Fibroblast of mammary gland (primary cell): ENCODE measurements at places on chromosomes 1 and 21.

GRCh38 chr1:231628207-231628876 is 1.8 kb downstream of the DISC1 start:
- DNase-seq = peak; percentile 12

GRCh38 chr1:19068639-19069276 is 112.3 kb upstream of the IFFO2 start:
- DNase-seq = no peak

- no peak for DNase-seq
Measured at GRCh38 chr1:121519042-121519755, 334.4 kb downstream of the SRGAP2C start.

DNA sequence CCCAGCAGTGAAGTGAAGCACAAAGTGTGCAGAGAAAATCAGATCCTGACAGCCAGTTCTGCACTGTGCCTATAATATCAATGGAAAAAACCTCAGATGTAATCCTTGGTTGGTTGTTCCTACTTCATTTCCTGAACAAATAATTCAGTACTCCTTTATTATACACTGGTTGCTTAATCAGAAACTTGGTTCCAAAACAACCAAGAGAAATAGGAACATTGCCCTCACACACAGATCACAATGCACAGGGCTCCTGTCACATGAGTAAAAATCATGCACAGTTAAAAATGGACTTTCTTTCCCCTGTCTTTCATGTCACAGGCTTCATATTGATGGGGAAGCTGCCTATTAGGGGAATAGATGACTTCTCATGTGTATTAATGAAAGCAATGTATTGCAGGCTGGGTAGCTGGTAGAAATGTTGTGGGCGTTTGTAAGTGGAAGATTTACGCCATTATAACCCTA is 9.7 kb downstream of the DNASE2B start:
- no peak for DNase-seq

- no peak for DNase-seq
Measured at GRCh38 chr1:212606395-212607205, 2.0 kb upstream of the ATF3 start.

- no peak for DNase-seq
Measured at GRCh38 chr1:67869233-67869632, 36.0 kb upstream of the GNG12 start.

DNA sequence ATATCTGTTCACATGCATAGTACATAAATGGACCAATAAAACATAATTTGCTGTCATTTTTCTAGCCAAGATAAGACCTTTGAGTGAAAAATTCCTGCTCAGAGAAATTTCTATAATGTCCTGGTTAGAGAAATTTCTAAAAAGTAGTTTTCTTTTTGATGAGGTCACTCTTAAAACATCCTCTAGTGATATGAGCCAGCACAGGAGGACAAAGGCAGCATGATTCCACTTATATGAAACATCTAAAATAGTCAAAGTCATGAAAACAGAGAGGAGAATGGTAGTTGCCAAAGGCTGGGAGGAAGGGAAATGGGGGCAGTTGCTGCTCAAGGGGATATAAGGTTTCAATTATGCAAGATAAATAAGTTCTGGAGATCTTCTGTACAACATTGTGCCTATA is 239.4 kb downstream of the BACH1 start:
- peak; percentile 37 for DNase-seq

DNA sequence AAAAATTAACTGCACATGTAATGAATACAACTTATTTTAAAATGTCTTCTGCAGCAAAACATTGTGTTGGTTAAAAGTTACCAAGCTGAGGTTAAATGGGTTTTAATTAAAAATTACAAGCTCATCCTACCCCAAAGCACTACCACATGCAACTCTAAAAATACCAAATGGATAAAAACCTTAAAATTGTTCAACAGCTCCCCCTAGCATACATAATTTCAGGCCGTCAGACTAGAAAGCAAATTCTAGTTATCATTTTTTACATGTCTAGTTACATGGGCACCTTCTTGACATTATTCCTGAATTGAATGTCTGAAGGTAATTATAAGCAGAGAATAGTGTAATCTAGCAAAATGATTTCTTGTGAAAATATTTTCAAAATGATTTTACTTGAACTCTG is 176.5 kb downstream of the C1orf21 start:
- DNase-seq = peak; percentile 53

GRCh38 chr1:71273334-71273733 is 192.5 kb upstream of the ZRANB2 start:
- peak; percentile 83 for DNase-seq

DNA sequence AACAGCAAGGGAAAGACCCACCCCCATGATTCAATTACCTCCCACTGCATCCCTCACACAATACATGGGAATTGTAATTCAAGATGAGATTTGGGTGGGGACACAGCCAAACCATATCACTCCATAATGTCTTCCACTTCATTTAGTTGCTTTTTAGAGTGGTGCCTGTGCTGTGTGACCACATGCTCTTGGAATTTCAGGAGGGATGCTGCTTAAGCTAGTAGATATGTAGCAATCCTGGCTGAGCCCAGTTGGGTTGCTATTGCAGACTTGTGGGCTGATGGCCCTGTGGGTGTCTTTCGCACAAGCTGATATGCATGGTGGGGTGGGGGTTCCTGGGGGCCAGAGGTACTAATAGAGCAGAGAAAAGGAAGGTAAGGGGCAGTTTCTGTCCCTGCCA is 160.4 kb upstream of the SYT6 start:
- peak; percentile 36 for DNase-seq

- DNase-seq = no peak
Measured at GRCh38 chr1:76029331-76029730, 45.2 kb upstream of the ST6GALNAC3 start.

- DNase-seq = no peak
Measured at GRCh38 chr1:167081594-167082156, 8.5 kb downstream of the GPA33 start.

- DNase-seq = no peak
Measured at GRCh38 chr1:155607708-155608107, 2.3 kb upstream of the MSTO1 start.
